ENCODE measurements at places on chromosomes 13 and 19.

- peak; percentile 46 for DNase-seq
These were observed 3.8 kb downstream of the TNNT1 start for GRCh38 chr19:55145232-55145631.

- DNase-seq = no peak
These were observed 26.5 kb upstream of the CASP14 start for GRCh38 chr19:15022752-15023151.

DNA sequence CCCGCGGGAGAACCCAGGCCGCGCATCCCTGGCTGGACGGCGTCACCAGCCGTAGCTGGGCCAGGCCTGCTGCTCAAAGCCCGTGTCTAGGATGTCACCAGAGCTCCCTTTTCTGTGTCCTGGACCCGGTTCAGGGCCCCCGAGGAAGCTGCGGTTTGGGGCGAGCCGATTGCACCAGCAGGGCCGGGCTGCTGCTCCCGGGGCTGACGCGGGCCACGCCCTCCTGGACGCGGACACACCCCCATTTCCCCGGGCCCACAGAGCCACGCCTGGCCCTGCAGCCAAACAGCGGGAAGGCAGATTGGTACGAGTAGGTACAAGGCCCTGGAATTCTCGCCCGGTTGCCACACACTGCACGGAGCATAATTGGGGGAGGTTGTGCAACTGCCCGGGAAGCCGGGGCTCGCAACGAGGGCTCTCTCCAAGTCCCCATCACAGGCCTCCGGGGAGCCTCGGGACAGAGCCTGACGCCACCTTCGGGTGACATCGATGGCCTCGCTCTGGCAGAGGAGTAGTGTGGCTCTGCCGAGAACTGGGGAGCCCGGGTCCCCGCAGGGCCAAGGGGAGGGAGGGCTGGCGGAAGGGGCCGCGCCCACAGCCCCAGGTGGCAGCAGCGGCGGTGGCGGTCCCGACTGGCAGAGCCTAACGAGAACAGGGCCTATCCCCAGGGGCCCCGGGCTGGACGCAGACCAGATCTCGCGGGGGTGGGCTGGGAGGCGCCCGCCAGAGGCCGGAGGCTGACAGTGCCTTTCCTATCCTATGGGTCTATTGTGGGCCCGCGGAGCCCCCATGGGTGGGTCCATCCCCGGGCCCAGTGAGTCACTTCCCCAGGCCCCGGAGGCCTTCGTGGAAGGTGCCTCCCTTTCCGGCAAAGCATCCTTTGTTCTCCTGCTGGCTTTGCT is 23.5 kb downstream of the KCTD15 start:
- peak; percentile 8 for DNase-seq

DNA sequence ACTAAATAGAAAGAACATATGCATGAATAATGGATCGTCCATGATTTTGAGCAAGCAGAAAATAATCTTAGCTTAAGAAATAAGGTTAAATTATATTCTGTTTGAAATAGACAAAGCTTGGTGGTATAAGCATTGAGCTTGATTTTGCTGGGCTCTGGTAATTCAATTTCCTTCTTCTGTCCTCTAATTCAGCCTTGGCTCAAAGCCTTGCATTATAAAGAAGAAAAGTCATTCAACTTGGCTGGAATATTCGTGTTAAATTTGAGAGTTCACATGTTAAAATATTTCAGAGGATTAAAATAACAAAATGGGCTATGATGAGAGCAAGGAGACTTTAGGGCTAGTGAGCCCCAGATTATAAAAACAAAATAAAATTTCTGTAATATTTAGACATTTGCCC is 415.4 kb upstream of the PCDH20 start:
- DNase-seq = no peak

GRCh38 chr19:16118489-16119033 is 6.9 kb downstream of the RAB8A start:
- peak; percentile 83 for DNase-seq

- no peak for DNase-seq
These were observed 319.7 kb downstream of the KCNRG start for GRCh38 chr13:50334944-50335343.

DNA sequence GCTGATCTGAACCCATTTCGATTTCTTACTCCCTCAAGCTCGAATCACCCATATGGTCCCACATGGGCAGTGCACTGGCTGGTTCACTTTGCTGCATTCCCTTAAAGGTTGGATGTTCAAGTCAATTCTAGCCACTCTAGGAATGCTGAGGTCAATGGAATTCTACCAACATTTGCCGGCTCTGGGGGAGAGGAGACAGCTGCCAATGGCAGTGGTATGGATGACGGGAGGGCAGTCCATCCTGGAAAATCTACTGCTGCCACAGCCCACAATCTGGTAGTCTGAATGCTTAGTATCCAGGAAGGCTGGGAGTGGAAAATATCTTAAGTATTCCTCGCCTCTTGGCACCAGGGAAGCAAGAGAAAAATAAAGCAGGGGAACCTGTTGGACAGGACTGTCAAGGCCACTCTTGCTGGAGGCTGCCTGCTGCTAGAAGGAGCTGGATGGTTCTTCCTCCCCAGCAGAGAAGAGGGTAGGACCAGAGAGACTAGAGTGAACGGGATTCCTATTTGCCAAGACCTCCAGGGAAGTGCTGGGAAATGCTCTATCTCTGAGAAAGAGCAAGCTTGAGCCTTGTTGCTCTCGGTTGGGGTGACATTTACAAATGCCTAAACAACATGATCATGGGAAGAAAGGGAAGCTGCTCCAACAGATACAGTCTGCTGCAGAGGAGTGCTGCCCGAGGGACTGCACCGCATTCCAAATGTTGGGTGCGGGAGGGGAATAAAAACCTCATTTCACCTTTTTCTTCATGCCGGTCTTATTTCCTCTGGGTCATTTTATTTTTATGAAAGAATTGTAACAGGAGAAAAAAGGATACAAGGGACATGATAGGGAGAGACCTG is 20.7 kb upstream of the HMGB1 start:
- DNase-seq = no peak

DNA sequence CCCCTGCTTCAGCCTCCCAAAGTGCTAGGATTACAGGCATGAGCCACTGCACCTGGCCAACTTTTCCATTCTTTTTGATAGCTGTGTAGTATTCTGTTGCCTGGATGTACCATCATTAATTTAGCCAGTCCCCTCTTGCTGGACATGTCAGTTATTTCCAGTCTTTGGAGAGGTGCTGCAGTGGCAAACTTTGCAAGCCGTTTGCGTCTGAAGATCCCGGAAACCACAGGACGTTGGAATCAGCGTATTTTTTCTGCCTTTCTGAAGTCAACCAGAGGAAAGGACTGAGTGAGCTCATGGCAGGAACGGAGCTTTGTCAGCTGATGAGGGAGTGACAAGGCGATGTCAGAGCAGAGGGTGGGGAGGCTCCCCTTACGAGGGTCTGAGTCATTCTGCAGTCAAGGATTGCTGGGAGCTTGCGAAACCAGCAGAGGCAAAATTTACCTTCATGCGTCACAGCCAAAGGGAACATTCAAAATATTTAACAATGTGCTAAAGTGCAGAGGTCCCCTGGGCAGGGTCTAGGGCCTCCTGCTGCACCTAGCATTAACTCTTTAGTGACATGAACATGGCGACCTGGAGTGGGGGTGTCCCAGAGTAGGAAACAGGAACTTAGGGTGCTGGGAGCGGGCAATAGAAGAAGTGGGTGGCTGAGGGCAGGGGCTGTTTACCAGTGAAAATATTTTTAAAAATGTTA is 5.6 kb downstream of the C5AR1 start:
- DNase-seq = peak; percentile 22

- no peak for DNase-seq
These were observed 165.3 kb downstream of the IER2 start for GRCh38 chr19:13315495-13315894.

- DNase-seq = no peak
These were observed 219.6 kb downstream of the RAP2A start for GRCh38 chr13:97653443-97654140.

DNA sequence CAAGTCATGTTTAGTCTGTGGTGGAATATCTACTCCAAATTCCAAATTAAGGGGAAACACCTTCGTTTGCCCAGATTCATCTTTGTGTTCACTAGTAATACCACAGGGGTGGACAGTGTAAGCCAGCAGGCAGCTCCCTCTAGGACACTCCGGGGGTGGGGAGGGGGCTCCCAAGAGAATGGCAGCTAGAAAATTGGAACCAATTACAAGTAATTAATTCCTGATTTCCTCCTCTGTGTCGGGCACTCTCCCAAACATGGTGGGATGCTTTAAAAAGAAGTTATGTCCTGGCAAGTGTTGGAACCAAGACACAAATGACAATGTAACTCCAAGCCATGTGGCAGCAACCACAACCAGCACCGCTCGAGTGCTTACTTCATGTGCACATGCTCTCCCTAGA is 5.9 kb downstream of the COL4A1 start:
- no peak for DNase-seq

- peak; percentile 82 for DNase-seq
These were observed at the start of gene ERCC1 for GRCh38 chr19:45423589-45424190. Gene ERCC1 (minus strand): TSS chr19:45423917. CDS start chr19:45423374, 543 bp downstream.

GRCh38 chr19:498511-498891 is 2.2 kb downstream of the MADCAM1 start:
- DNase-seq = no peak

DNA sequence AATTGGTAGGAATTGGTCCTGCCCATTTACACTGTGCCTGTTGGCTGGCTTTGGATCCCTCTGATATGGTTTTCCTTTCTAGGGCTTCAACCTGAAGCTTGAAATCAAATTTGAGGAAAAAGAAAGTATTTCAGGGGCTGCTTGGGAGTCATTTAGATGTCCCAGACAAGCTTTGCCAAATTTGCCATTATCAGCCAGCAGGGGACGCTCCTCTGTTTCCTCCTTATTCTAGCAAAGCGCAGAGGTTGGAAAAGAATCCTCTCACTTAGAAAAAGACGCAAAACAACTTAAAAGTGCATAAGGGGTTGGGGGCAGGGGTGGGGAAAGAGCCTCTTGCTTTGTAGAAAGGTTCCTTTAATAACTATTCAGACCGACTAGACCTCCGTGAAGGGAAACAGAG is 1211.1 kb upstream of the PCDH20 start:
- no peak for DNase-seq

- DNase-seq = no peak
These were observed 12.2 kb upstream of the TM9SF2 start for GRCh38 chr13:99489028-99489427.

- DNase-seq = no peak
These were observed 1.6 kb downstream of the REEP6 start for GRCh38 chr19:1492474-1493006.

GRCh38 chr19:8367327-8368001 is 3.5 kb downstream of the ANGPTL4 start:
- no peak for DNase-seq

DNA sequence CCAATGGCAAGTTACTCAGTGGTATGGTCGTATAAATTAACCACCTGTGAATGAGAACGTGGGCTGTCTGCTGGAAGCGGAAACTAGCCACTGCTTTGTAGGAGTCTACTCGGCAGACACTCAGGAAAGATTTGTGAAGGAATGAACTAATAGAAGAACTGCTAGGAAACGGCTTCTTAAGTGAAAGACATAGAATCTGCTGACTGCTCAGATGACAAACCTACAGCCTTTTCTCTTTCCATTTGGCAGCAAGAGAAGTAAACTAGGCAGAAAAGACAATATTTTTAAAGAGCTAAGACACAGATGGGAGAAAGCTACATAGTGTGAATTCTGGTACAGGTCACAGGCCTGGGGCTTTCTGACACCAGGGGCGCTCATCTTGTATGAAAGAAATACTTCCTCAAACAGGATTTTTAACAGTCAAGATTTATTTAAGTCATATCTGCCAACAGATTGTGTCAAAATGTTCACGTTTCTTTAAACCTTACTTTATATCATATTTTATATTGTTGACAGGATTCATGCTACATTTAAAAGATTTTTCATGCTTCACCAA is 78.4 kb downstream of the MIPEP start:
- no peak for DNase-seq

DNA sequence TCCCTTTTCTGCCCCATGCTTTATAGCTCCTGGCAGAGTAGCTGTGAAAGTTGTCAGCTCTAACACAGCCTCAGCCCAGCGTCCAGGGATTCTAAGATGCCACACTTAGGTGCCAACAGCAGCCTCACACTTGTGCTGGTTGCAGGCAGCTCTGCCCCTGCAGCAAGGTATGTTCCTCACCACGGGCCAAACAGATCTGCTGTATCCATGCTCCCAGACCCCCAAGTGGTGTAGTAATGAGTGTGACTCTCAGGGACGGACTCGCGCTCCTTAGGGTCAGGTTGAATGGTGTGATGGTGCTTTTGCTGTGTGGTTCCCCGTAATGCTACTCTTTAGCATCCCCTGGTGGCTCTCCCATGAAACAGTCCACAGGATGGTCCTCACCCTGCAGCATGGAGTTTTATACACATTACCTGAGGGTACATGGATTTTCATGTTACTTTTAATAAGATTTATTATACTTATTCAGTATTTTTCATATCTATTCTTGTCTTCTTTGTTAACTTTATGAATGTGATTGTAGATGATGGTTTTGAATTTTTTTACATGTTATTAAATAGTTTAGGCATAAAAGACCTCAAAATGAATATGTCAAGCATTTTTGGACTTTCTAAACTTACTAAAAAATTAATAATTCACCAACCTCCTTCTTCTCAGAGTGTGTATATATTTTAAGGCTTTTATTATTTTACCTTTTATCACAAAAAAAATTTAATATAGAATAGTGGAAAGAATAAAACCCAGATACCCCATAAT is 232.5 kb downstream of the SLC7A1 start:
- DNase-seq = peak; percentile 19

GRCh38 chr19:2722541-2723344 is 1.6 kb upstream of the DIRAS1 start:
- DNase-seq = no peak

DNA sequence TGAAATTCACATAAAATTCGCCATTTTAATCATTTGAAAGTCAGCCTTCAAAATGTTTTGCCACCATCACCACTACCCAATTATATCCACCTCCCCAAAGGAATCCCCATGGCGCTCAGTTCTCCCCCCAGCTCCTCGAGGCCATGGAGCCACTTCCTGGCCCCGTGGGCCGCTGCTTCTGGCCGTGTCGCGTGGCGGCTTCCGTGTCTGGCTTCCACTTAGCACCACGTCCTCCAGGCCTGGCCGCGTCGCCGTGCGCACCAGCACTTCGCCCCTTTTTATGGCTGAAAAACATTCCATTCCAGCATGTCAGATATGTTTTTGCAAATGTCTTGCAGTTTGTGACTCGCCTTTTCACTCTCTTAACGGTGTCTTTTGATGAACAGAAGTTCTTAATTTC is 46.7 kb upstream of the DCUN1D2 start:
- DNase-seq = no peak

DNA sequence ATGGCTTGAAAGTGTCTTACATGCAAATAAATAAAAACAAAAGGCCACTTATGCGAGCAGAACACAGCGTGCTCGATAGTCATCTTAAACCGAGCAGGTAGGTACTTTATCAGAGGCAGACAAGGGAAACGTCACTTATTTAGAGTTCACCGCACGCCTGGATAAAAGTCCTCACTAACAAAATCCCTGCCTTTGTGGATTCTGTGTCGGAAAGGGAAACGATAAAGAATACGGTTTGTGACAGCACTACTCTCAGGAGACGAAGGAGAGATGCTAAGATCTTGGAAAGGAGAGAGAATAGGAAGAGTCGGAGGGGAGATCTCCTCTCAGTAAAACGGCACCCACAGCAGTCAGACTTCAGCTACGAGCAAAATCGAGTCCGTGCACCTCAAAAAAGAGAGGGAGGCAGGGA is 581 bp downstream of the RCBTB1 start:
- no peak for DNase-seq

GRCh38 chr13:62129000-62129551 is 713.4 kb upstream of the PCDH20 start:
- no peak for DNase-seq

GRCh38 chr19:14023404-14024235 is 4.3 kb upstream of the RLN3 start:
- DNase-seq = peak; percentile 68

- peak; percentile 58 for DNase-seq
These were observed 710 bp upstream of the BTBD2 start for GRCh38 chr19:2016041-2016807.

GRCh38 chr19:45305421-45305820 is 17.3 kb downstream of the CKM start:
- DNase-seq = no peak
